ENCODE measurements at places on chromosomes 11 and 22.

- no peak for DNase-seq
Measured at GRCh38 chr11:128476049-128476448, 111.3 kb downstream of the ETS1 start.

- DNase-seq, result no peak
Measured at GRCh38 chr11:132142121-132142520, 771.7 kb downstream of the NTM start.

GRCh38 chr11:43602670-43603069 is 77.9 kb upstream of the HSD17B12 start:
- no peak for DNase-seq

DNA sequence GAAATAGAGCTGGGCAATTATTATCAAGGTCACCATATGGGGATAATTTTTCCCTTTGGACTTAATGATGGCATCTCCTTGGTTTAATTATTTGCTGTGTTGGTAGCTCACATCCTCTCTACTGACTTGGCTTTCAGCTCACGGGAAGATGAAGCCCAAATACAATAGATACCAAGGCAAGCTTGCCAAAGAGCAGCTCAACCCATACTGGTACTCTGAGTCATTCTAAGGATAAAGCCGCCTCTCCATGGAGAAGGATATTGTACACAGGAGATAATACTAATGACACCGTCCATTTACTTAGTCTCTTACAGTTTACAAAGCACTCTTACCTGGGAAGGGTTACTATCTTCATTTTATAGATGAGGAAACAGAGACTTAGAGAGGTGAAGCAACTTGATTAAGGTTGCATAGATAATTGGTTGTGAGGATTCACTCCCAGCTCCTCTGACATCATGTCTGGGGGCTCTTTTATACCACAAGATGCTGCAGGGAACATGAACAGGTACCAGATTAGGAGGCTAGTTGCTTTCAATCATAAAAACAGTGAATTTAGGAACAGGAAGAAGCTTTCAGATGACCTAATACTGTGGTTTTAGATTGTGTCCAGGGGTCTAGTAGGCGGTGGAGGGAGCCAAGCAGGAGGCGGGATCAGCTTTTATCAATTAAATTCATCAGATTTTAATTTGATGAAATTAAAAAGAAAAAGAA is 48.3 kb upstream of the PICALM start:
- DNase-seq, result no peak

DNA sequence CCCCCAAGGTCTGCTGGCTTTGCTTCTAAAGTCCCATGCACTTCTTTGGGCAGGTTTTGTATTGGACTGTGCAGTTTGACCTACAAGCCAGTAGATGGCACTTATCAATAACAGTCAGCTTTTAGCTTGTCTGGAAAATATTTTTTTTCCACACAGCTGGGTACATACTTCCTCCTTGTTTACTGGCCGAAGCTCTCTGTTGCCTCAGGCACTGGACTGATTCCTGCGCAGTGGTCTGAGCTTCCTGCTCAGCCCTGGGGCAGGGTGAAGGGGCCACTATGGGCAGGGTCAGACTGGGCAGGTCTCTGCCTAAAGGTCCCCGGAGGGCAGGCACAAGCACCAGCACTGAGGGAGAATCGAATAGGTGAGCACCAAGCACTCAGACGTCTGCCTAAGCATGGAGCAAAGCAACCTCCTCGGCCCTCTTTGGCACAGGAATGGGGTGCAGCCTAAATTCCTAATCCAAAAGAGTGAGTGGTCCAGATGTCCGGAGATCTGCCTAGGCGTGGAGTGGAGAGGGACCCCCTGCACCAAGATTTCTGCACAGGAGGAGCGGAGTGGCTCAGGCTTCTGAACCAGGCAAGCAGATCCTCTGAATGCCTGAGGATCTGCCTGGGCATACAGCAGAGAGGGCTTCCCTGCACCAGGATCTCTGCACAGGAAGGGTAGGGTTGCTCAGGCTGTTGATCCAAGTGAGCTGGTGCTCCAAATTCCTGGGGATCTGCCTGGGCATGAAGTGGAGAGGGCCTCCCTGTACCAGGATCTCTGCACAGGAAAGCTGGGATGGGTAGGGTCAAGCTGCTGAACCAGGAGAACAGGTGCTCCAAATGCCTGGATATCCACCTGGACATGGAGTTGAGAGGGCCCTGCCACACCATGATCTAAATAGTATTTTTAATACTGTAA is 105.9 kb upstream of the C11orf58 start:
- DNase-seq, result no peak

- no peak for DNase-seq
Measured at GRCh38 chr11:8252946-8253345, 10.7 kb downstream of the LMO1 start.

GRCh38 chr22:26367402-26368245 is 61.4 kb upstream of the ASPHD2 start:
- DNase-seq, result peak; percentile 69

GRCh38 chr22:41914611-41915034 is 251 bp downstream of the SHISA8 start:
- DNase-seq, result no peak

- DNase-seq, result no peak
Measured at GRCh38 chr11:95708681-95709080, 80.9 kb downstream of the FAM76B start.

DNA sequence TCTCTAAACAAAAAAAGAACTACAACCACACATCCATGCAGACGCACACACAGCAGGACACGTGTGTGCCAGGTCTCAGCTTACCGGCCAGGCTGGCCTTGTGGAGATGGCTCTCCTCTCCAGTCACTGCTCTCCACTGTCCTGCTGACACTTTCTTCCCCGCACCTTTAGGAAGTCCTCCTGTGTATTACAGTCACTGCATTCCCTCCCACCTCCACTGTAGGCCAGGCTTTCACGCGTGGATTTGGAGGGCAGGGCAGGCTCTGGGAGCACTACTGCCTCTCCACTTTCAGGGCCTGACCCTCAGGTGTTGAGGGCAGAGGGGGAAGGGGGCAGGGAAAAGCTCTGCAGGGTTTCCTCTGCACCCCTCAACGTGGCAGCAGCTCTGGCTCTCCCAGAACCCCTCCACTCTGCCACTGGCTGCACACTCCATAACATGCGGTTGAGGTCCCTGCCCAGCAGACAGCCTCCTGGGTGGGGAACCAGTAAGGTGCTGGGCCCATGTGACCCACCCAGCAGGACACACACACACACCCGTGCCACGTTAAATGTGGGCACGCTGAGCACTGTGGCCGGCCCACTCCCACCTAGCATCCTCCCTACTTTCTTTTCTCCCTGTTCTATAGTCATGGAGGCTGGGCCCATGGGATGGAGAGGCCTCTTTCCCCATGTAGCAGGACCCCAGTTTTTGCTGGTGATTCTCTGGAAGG is 107.0 kb upstream of the PITPNB start:
- no peak for DNase-seq

GRCh38 chr22:44895296-44896055 is 114.3 kb downstream of the PHF21B start:
- DNase-seq, result no peak

- DNase-seq, result no peak
Measured at GRCh38 chr11:1219834-1220815, 2.7 kb upstream of the MUC5B start.

DNA sequence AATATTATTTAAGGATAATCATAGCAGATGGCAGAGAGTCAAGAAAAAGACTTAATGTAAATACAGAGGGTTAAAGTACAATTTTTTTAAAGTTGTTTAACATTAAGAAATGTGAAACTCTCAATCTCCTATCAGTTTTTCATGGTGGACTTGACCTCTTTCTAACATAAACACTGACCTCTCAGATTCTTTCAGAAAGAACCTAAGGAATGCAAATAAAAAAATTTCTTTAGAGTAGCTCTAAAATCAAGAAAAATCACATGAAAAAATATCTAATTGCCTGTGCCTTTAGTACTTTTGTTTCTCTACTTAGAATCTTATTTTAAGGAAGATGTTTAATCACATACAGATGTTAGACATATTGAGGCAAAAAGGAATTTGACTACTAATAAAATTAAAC is 12.9 kb downstream of the RNF141 start:
- no peak for DNase-seq

DNA sequence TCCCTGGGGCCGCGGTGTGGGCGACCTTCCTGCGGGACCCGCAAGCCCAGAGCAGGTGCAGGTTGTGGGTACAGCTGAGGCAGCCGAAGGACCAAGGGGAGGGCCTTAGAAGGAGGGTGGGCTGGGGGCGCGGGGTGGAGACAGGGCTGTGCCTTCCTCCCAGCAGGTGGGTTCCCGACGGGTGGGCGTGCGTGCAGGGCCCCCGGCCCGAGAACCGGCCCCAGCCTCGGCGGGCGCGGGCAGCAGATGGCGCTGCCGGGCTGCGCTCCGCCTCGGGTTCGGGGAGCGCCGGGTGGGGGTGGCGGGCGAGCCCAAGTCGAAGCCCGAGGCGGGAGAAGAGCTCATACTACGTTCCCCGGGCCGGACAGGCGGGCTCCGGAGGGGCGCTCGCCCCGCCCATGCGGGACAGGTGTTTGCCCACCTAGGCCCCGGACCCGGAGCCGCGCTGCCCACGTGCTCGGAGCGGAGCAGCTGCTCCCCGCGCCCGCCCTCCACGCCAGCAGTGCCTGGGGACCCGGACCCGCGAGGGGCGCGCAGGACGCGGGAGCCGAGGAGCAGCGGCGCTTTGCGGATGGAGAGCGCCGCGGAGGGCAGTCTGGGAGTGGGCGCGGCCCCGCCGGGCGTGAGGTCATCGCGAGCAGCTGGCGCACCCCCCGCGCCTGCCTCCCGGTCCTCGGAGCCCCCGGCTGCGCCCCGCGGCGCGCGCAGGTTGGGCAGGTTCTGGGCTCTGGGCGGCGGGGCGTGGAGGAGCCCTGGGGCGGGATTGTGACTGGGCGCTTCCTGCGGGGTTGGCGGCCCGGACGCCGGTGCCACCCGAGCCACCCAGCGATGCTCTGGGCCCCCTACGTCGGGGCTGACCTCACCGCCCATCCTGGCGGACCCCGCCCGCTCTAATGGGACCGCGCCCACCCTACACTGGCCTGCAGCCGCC is 25.3 kb downstream of the DUSP8 start:
- peak; percentile 40 for DNase-seq

DNA sequence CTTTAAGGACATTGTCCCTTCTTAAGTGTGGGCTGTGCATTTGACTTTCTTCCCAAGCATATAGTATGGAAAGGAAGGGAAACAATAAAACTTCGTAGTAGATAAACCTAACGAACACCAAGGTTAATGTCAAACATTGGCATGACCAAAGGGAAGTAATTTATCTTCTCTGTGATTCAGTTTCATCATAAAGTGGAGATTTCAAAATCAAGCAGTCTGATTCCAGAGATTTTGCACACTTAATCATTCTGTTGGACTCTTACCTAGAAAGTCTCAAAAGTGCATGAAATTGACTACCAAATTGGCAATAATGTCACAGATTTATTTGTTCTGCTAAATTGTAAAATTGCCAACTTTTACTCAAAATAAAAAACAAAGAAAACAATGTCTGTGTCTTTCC is 559.7 kb downstream of the JRKL start:
- DNase-seq, result no peak

DNA sequence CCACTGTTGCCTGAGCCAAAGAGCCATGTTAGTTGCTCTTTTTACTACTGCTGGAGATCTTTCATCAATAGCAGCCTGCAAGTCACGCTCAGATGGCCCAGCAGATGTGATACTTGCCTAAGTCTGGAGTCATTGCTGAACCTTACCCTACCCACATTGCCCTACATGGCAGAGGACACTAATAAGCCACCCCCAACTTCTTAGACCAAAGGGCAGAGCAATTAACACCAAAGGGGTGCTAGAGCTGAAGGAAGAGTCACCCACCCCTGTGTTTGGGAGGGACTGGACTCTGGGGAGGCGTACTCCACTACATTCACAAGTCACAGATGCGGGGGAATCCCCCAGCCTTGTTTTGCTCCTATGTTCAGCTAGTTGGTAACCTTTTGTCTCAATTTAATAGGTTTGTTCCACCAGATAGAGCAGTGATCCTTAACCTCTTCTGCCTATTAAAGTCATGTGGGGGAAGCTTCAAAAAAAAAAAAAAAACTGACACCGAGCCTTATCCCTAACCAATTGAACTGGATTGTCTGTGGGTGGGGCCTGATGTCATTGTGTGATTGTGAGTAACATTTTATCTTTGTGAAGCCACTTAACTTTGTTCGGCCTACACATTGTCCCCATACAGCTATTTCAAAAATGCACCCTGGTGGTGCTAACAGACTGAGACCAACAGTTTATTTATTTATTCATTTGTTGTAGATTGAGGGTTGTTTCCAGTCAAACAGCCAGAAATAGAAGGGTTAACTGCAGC is 13.1 kb downstream of the ADM start:
- no peak for DNase-seq

DNA sequence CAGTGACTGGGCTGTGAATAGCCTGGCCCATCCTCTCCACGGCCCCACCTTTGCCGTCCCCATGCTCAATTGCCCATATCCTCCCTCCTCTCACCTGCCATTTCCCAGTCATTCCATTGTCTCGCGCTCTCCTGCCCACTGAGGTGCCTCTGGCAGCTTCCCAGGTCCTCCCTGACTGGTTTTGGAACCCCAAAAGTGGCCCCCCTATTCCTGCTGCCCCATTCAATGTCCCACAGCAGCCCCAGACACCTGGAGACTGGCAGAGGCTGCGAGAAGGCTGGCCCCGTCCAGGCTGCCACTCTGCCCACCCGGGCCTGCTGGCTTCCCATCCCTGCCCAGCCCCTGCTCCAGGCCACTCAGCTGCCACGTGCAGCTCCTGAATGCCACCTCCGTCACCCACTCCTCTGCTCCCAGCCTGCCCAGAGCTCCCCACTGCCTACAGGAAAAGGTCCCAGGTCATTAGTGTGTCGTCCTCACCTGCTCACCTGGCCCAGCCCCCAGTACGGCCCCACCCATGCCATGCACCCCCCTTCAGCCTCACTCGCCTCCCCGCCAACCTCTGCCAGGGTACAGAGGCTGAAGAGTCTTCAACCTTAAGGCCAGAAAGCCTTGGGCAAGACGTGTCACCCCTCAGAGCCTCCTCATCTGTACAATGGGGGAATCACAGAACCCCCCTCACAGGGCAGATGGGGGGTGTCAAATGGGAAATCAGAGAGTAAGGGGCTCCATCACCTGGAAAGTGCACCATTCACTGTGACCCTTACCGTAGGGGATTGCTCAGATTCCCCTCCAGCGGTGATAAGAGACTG is 37.5 kb downstream of the KCNJ4 start:
- DNase-seq, result no peak

Measured in stimulated activated CD4-positive, alpha-beta T cell treated with anti-CD3 and anti-CD28 coated beads, Interleukin-4, amount 100 ng/mL, for 24 hours (primary cell).